ENCODE measurements at places on chromosomes 6 and 20.

GRCh38 chr20:51854921-51855320 lies 52.6 kb upstream of the SALL4 start:
- no peak for DNase-seq

DNA sequence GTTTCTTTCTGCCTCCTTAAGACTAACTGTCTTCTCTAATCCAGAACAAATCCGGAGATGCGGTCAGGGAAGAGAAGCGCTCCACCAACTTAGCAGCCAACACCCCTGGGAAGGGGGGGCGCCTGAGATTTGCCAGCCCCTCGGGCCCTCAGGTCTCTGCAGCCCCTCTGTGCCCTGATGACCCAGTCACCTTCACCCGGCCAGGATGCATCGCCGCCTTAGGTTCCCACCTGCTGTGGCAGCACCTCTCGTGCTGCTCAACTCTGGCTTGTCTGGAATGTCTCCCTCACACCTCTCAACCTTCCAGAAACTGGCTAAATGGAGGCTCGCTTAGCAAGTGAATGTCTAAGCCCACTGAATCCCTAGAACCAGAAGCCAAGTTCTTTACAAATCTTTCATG lies 28.0 kb upstream of the AAR2 start:
- DNase-seq: no peak

DNA sequence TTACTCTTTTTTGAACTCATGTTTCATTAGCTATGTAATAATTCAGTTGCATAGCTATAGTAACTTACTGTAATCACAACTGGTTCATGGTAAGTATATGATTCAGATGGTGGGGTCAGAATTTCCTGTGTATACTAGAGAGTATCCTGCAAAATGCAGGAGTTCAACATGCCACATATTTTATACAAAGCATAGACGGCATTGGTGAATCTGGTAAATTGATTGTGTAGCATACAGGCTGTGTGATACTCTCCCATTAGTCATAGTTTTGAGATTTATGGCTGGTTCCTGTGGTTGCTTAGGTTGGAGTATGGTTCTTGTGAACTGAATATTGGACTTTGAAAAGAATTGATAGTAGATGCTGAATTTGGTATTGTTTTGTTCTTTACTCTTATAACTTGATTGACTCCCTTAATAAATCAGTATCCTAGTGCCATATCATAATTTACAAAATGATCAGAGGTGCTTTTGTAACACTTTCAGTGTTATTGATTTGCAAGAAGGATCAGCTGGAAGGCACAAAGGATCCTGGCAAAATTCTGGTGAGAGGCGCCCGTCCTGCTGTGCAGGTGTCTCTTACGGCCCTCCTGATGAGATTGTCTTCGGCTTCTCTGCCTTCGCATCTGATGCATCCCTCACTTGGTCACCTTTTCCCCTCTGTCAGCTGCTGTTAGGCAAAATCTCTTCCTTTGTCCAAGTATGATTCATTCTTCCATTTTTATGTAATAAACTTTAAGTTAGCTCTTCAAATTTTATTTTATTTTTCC lies 22.6 kb downstream of the SNX9 start:
- no peak for DNase-seq

DNA sequence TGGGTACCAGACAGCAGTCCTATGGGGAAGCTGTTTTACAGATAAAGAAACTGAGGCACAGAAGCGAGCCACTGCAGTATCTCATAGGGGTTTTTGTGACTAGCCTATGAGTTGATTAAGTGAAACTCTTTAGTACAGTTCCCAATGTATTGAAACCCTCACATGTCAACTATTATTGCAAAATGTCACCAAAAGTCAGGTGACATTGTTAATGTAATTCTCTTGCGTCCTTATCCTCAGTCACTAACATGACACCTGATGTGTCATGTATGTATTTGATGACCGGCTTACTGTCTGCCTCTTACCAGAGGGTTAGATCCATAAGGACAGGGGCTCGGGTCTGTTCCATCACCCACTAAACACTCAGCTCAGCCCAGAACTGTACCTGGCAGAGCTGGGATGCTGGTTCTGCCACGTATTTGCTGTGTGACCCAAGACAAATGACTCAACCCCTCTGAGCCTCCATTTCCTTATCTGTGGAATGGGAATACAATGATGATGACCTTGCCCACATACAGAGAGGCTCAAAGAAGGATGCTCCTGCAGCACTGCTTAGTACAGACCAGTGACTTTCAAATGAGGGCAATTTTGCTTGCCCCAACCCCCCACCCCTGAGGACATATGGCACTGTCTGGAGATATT lies 32.9 kb downstream of the PREX1 start:
- DNase-seq: no peak

- DNase-seq: no peak
These were observed 182.9 kb downstream of the ANKRD60 start for GRCh38 chr20:58045579-58045978.

GRCh38 chr6:132527791-132528190 lies 10.3 kb upstream of the TAAR9 start:
- no peak for DNase-seq

- no peak for DNase-seq
These were observed 37.1 kb upstream of the DUSP22 start for GRCh38 chr6:255041-255750.

GRCh38 chr6:41367700-41368099 lies 32.3 kb downstream of the NCR2 start:
- DNase-seq: no peak

- DNase-seq: no peak
These were observed 3.2 kb downstream of the PRRT1 start for GRCh38 chr6:32148289-32149091.

- no peak for DNase-seq
These were observed 183.2 kb downstream of the SYNE1 start for GRCh38 chr6:152454003-152454402.

DNA sequence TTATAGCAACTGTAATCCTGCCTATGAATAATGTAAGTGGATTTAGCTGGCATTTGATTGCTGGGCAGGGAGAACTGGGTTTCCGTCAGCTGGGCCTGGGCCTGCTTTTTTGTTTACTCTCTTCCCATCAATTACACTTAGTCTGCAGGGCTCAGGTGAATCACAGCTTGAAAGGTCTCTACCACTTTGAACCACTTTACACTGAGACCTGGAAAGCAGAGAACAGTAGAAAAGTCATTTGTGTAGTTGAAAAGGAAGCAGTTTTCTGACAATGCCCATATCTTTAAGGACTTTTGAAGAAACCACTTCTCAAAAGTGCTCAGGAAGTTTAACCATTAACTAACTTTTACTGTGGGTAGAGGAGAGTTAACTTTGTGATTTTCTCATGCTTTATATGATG lies 315.4 kb upstream of the SASH1 start:
- DNase-seq: no peak

GRCh38 chr6:43229803-43230620 lies 731 bp upstream of the DNPH1 start:
- no peak for DNase-seq

DNA sequence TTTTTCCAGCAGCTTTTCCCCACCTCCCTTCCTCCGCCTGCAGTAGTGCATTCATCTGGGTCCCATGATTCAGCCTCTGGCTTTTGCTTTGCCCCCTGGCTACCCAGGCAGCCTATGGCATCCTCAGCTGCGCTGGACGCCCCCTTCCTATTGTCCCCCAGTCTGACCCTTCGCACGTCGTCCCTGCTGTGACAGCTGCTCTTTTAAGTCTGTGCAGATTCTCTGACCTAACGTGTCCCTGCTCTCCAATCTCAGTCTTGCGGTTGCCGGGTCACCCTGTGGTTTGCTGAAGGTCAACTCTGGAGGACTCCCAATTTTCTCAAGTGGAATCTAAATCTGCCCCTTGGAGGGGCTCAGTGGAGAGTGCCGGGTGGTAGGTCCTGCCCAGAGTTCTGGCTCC lies 294.3 kb downstream of the CDC5L start:
- no peak for DNase-seq

DNA sequence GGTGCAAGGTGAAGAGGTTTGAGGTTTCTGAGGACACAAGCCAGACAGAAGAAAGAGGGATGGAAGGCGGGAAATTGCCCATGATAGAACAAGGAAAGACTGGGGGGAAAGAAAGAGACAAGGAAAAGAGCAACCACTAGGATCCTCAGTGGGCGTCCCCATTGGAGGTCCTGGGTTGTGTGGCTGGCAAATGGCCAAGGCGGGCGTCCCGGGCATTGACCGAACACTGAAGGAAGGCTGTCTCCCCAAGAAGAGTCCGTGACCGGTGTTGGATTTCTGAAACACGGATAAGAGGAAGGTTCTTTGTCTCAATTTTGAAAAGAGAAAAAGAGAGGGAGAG lies 746.6 kb upstream of the ADGRB3 start:
- no peak for DNase-seq

GRCh38 chr6:152146385-152146784 lies 338.9 kb downstream of the ESR1 start:
- no peak for DNase-seq

DNA sequence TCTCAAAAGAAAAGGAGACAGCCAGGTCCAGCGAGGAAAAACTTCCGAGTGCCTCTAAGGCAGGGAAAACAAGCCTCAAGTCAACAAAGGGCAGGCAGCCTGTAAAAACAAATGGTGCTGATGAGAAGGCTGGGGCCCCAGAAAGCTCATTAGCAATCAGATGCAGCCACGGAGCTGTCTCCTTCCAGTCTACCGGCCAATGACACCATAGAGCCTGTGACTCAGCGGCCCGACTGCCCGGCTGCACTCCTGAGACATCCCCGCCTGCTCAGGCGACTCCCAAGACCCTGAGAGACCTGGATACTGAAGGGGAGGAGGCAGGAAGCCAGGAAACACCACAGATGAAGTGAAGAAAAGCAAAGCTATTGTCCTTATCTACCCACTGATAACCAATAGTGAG lies 120.1 kb upstream of the HDDC2 start:
- DNase-seq: no peak

- no peak for DNase-seq
These were observed 8.2 kb downstream of the HELZ2 start for GRCh38 chr20:63565699-63566335.

DNA sequence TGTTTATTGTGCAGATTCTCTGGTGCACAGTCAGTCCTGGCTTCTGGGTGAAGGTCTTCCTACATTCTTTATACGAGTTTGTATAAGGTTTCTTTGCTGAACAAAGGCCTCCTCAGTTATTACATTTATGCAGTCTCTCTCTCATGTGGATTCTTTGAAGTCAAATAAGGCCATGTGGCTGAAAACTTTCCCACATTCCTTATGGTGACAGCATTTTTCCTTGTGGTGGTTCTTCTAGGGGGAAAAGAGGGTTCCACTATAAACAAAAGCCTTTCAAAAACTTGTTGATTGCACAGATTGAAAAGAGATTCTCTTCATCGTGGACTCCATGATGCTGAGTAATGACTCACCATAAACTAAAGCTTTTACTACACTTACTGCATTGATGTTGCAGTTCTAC lies 19.2 kb downstream of the ZSCAN12 start:
- no peak for DNase-seq

- DNase-seq: no peak
These were observed 66.0 kb upstream of the CDH4 start for GRCh38 chr20:61185841-61186601.

DNA sequence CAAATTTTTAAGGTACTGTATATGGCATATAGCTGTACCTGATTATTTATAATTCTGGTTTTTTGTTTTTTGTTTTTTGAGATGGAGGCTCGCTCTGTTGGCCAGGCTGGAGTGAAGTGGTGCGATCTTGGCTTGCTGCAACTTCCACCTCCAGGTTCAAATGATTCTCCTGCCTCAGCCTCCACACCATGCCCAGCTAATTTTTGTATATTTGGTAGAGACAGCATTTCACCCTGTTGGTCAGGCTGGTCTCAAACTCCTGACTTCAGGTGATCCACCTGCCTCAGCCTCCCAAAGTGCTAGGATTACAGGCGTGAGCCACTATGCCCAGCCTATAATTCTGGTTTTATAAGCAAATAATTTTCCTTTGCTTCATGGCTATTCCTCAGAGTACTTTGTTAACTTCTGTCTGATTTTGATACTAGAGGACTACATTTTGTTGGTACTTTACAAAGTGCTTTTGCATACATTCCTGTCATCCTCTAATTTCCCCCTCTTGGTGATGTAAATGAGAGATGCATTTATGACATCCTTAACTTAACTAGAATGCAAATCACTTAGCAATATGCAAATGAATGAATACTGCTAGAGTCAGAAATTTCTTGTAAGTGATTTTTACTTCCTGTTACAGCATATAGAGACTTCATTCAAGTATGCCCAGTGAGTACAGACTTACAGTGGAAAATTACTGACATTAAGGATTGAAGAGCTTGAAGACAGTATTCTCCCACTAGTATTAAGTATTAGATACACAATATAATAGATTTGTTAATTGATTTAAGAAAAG lies 35.7 kb upstream of the ARID1B start:
- DNase-seq: no peak

- DNase-seq: no peak
These were observed 23.1 kb downstream of the SPATA2 start for GRCh38 chr20:49892260-49892659.

GRCh38 chr6:2186516-2186915 lies 58.9 kb downstream of the GMDS start:
- no peak for DNase-seq

GRCh38 chr6:139308286-139308916 lies 16.6 kb upstream of the TXLNB start:
- no peak for DNase-seq

DNA sequence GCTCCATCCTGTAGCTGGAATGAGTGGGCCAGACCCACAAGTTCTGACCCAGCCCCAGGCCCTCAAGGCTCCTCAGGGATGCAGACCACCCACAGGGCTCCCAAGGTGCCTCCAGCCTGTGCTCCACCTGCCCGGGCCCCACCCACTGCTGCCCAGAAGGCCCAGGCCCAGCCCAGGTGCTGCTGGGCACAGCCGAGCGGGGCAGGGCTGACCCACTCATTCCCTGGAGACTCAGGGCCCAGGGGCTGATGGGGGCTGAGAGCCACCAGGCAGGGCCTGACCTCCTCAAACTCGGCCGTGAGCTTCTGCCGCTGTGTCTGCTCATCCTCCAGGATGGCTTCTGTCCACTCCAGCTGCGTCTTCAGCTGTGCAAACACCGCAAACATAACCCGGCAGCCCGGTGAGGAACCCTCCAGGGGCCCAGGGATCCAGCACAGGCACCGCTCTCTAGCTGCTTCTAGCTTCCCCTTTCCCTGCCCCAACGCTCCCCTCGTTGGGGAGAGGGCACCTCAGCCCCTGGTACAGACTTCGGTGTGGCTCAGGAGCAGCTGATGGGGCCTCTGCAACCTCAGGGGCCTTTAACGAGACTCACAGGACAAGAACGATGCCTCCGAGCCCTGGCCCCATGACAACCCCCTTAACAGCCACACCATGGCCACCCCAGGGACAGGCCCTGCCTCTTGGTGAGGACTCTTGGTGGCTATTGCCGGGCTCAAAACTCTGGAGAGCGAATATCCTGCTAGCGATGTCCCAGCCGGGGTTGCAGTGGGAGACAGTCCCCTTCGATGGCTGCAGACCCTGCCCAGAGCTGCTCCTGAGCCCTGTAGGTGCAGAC lies 46.0 kb downstream of the DSTN start:
- DNase-seq: peak; percentile 40

DNA sequence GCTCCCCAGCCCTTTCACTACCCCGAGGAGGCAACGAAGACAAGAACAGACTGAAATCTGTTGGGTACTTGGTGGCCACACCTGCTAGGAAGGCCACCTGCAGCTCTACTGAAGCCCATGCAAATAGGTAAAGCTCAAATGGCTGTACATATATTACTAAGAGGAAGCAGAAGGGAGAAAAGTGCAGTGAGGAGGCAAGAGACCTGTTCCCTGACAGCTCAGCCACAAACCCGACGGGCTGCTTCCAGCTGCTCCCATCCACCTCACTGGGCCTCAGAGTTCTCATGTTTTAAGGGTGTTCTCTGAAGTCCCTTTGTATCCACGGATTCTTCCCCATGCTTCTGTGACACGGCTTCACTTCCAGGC lies 24.6 kb downstream of the TRAM2 start:
- no peak for DNase-seq

Data from SIG-M5 (cell line).